ENCODE measurements at places on chromosomes 13 and 19.
A peak's percentile ranks its signal among the peaks of the same experiment; 100 is the strongest.

DNA sequence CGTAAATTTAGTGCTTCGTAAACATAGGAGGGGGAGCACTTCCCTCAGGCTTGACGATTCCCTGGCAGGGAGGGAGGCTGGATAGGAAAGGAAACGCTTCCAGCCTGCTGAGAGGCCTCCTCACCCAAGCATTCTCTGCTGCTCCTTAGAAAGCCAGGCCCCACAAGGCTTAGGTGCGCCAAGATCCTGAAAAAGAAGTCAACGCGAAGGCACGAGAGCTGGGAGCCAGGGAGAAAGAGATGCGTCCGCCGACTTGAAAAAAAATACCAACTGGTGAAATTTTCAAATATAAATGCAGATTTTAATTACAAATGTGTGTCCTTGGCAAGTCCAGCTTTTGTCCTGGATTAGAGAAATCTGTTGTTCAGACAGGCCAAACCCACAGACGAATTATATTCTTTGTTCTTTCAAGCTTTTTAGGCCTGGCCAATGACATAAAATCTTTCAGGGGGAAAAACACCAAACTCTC lies 64.0 kb downstream of the ALOX5AP start:
- DNase-seq: no peak

- no peak for DNase-seq
These were observed 4.7 kb upstream of the EIF3G start for GRCh38 chr19:10124429-10124828.

- no peak for DNase-seq
These were observed 69.7 kb upstream of the SLC15A1 start for GRCh38 chr13:98822225-98822606.

GRCh38 chr13:94181461-94182107 lies 297.9 kb downstream of the DCT start:
- DNase-seq: no peak

DNA sequence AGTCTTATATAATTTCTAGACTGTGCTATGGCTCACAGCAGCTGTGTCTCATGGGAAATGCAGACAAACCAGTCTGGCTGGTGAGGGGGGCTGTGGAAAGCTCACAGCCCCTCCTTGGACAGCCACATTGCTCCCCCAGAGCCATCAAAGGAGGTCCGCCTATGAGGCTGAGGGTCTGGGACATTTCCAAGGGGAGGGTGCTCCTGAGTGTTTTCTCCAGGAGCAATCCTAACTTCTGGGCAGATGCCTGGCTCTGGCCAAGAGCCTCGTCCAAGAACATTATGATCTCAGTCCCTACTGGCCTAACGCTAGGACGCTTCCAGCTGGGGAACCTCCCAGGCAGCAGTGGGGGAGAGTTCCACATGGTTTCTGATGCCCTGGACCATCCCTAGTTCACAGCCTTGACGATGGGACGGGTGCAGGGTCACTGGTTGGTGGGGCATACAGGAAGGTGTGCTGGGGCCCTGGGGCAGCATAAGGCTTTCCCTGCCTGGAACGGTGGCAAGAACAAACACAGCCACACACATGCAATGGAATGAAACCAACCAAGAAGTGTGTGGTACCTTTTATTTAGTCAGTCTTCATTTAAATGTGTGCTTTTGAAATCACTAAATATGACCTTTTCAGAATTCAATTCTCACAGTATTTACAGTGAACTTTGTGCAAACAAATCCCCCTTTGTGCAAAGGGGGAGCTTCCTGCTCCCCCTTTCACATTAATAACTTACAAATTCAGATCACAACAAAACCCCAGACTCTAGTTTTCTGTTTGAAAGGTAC lies 60.6 kb downstream of the CDADC1 start:
- DNase-seq: peak; percentile 26

GRCh38 chr13:42395086-42395821 lies 123.3 kb downstream of the AKAP11 start:
- no peak for DNase-seq

- DNase-seq: no peak
These were observed 4.8 kb downstream of the DPF1 start for GRCh38 chr19:38219221-38219620.

DNA sequence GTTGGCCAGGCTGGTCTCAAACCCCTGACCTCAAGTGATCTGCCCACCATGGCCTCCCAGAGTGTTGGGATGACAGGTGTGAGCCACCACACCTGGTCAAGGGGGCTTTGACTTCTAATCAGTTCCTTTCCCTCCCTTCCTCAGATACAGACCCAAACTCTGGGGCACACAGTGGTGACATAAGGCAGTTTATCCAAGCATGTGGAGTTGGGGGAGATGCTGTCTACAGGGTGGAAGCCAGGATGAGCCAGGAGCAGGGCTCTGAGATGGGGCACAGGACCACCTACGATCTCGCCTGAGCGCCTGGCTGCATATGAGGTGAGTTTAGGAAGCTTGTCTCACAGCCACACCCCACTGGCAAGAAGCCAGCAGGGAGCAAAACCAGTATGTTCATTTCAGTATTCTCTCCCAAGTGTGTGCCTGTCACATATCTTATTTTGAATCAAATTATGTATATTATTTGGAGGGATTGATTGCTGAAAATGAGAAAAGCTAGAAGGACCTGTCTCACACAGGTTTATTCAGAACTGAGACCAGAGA lies 67.7 kb downstream of the KCTD15 start:
- DNase-seq: no peak

GRCh38 chr19:6890938-6891337 lies 3.6 kb downstream of the ADGRE1 start:
- DNase-seq: no peak

GRCh38 chr13:95207769-95208366 lies 93.4 kb downstream of the ABCC4 start:
- no peak for DNase-seq

- DNase-seq: no peak
These were observed 17.1 kb downstream of the NUMBL start for GRCh38 chr19:40673397-40673796.

DNA sequence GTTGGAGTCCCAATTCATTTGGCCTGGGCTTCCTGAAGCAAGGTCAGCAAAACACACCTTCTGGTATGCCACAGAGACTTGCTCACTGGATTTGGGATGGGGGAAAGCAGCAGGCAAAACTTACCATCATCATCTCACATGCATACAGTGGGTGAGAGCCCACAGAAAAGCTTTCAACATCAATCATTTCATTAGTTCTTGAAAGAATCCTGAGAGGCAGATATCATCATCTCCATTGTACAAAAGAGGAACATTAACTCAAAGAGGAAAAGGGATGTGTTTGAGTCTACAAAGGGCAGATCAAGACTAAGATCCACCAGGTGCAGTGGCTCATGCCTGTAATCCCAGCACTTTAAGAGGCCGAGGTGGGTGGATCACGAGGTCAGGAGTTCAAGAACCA lies 6.4 kb downstream of the WDR87 start:
- DNase-seq: no peak

- DNase-seq: no peak
These were observed 806 bp downstream of the MAST1 start for GRCh38 chr19:12838886-12839756.

DNA sequence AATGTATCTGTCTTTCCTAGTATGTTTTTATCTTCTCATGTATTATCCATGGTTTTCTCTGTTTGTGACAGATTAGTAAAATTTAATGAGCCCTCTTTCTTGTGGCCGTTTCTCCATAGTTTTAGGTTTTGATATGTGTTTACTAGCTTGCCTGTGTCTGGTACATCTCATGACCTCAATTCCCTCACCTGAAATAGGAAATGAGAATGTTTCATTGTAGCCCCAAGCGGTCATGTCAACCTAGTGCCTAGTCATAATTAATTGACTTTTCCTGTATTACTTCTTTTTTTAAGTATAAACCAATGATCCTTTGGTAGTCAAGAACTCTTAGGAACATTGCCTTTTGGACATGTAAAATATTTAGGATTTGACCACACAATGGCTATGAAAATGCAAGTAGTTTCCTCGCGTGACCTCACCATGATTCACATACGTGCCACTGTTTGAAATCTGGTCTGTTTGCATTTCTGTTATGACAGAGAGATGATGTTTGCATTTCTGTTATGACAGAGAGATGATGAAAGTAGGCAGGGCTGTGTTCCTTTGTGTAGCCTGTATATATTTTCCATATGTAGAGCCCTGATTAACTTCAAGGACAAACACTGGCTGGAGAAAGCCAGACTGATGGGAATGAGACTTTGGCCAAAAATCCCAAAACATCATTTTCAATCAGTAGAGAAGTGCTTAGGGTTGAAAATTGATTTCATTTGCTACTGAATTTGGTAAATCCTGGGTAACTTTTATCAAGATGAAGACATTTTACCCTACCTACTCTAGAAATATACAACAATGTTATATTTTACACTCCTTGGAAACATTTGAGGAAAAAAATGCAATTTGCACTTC lies 104.8 kb downstream of the TNFRSF19 start:
- DNase-seq: no peak

DNA sequence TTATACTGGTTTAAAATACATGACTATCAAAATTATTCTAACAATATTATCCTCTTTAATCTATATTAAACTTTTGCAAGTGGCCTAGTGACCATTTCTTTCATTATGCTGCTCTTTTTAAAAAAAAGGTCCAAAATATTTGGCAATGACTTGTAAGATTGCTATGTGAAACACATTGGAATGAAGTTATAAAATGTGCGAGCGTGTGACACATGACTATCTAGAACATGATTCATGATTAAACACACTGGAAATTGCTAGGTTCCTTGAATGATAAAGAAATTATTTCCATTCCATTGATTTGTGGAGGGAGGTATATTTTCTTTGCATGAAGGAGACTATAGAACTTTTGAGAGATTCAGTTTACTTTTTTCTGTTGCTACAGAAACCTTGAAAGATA lies 739.1 kb downstream of the DIAPH3 start:
- DNase-seq: no peak

- DNase-seq: no peak
These were observed 23.6 kb downstream of the CACNG6 start for GRCh38 chr19:54014920-54015560.
